Fibroblast of skin of left biceps (primary cell): ENCODE measurements at places on chromosomes 6 and 20.
A peak's percentile ranks its signal among the peaks of the same experiment; 100 is the strongest.

GRCh38 chr6:15327271-15327670 is 81.4 kb downstream of the JARID2 start:
- DNase-seq = no peak

GRCh38 chr20:39133201-39133600 is 171.1 kb downstream of the DHX35 start:
- DNase-seq = no peak

DNA sequence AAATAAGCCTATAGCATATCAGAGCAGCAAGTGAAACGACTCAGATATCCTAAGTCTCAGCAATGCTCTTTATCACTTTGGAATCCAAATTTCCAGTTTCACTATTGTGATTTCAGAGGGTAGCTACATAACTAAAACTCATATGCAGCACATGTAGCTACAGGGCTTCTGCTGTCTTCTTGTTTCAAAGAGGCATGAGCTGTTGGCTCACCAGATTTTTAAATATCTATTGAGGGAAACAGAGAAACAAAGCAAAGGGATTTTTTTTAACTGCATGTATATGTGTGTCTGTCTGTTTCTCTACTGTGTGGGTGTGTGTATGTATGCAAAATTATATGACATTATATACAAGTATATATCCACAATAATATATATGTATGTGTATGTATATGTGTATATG is 258.4 kb downstream of the HDGFL1 start:
- DNase-seq = no peak

DNA sequence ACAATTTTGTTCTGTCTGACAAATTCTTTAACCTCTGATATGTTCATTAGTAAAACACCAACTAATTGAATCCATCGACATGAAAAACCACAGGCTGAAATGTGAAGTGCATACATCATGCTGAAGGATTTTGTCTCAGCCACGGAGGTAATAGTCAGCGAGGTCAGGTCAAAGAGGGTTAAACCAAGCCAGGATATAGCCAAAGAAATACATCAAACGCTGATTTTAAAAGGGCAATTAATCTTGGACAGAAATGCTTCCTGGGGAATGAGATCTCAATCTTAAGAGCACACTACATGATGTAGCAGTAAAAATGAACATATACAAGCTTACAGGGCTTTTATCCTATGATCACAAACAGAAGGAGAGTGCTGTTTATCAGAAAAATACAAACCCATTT is 106.7 kb downstream of the PRDM1 start:
- DNase-seq = peak; percentile 70
